ENCODE measurements at places on chromosomes 6 and 20.
A peak's percentile ranks its signal among the peaks of the same experiment; 100 is the strongest.

- DNase-seq, result no peak
Observed at GRCh38 chr20:63486300-63486855, 12.5 kb downstream of the EEF1A2 start.

GRCh38 chr6:63787021-63787420 lies 151.4 kb downstream of the PHF3 start:
- DNase-seq, result peak; percentile 4

DNA sequence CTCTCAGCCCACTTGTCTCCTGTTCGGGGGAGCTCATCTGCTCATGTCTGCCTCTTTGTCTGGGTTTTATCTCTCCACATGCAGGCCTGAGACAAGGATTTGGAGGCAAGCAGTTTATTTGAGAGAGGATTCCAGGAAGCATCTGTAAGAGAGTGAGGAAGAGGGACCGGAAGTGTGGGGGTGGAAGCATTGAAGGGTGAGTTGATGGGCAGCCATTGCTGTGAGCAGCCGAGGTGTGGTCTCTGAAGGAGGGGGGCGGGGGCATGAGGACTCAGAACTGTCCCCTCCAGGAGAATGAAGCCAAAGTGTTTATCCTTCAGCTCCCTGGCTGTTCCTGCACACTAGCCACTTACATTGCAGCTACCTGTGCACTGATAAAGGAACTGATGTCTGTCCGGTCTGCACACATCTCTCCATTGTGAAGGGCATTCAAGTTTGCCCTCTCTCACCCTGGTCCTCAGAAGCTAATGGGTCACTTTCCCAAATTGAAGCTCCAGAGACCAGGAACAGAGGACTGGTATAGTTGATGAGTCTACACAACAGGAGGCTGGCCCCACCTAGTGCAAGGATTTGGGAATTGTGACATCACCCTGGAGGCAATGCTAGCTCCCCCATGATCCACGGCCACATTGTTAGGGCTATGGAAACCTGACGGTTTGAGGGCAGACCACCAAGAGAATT lies 100.5 kb upstream of the FOXA2 start:
- DNase-seq, result peak; percentile 2

DNA sequence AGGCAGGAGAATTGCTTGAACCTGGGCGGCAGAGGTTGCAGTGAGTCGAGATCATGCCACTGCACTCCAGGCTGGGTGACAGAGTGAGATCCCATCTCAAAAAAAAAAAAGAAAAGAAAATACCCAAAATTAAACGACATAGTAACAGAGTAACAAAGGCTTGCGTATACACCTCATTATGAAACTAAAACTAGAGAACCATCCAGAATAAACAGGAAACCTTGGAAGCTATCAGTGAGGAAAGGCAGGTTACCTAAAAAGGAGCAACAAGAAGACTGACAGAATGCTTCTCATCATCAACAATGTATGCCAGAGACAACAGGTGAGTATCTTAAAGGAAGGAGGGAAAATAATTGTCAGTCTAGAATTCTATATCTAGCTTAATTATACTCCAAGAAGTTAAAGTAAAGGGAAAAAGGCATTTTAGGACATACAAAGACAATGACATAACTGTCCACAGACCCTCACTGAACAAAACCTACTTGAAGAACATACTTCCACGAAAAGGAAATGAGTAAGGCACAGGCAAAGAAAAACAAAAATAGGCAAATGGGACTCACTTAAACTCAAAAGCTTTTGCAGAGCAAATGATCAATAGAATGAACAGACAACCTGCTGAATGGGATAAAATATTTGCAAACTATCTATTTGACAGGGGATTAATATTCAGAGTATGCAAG lies 64.1 kb upstream of the NT5E start:
- no peak for DNase-seq

- DNase-seq, result no peak
Observed at GRCh38 chr6:11423072-11423471, 114.5 kb upstream of the TMEM170B start.

DNA sequence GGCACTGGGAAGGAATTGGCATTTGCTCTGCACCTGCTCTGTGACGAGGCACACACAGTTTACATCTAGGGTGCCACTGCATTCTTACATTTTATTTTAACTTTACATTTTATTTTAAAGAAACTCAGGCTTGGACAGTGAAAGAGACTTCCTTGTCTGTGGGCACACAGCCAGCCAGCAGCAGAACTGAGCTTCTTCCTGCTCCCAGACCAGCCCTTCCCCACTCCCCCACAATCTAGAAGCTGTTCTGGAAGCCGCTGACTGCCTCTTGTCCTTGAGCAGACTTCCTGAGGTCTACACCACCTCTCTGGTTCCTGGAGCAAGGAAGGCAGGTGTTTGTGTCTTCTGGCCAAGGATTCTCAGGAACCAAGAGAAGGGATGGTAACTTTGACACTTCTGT lies 27.9 kb upstream of the CD93 start:
- DNase-seq, result no peak

GRCh38 chr6:146041282-146041681 lies 12.4 kb downstream of the GRM1 start:
- peak; percentile 1 for DNase-seq

GRCh38 chr6:148307405-148307804 lies 35.2 kb upstream of the SASH1 start:
- no peak for DNase-seq

DNA sequence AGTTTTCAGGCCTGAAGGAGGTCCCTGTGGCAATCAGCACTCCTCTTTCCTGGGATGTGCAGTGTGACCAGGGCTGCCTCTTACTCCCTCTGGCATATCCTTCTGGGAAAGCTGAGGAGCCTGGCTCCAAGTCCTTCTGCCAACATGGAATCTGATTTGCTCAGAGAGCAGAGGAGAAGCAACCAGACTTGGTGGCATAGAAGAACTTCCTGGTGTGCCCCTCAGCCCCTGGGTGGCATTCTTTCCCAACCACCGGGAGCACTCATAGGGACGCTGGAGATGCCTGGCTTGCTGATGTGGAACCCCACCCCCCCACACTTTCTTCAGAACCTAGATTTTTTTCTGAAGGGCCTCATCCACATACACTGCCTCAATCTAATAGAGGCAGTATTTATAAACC lies 107.6 kb upstream of the TRAF3IP2 start:
- no peak for DNase-seq

DNA sequence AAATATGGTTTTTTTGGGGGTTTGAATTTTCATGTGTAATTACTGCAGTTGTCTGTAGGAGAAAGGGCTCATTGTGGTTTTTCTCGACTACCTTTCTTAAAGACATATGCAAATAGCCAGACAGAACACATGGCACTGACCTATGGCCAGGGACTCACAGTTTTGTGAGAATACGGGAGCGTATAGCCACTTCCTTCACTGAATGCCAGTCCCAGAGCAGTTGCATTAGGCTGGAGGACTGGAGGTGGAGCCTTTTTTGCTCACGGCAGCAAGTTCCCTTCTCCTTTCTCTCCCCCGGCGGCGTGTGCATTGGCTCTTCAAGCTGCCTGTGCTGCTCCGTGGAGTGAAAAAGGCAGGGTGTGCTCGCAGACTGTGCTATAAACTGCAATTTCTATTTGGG lies 114.9 kb downstream of the AKAP7 start:
- no peak for DNase-seq

DNA sequence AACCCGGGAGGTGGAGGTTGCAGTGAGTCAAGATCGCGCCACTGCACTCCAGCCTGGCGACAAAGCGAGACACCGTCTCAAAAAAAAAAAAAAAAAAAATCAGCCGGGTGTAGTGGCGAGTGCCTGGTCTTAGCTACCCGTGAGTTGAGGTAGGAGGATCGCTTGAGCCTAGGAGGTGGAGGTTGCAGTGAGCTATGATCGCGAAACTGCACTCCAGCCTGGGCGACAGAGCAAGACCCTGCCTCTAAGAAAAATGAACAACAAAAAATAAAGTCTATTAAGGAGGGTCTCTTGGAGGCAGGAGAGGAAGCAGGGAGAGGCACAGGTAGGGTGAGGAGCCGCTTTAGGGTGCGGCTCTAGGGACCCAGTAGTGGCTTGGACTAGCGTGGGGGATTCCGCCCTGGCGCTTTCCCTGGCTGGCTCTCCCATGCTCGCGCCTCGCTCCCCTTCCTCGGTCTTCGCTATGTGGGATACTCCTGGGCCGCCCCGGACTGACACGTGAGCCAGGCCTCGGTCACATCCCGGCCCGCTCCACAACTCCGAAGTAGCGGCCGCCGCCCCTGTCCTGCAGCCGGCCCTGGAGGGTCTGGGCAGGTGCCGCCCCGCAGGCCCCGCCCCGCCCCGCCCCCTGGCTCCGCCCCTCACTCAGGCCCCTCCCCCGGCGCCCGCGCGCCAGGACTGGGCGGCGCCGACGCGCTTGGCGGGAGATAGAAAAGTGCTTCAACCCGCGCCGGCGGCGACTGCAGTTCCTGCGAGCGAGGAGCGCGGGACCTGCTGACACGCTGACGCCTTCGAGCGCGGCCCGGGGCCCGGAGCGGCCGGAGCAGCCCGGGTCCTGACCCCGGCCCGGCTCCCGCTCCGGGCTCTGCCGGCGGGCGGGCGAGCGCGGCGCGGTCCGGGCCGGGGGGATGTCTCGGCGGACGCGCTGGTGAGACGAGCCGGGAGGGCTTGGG lies at the start of gene MYBL2:
MYBL2 (plus strand) TSS at position 739 of the 953 bp plus-strand sequence; CDS start at position 909, 170 bp downstream.
- DNase-seq, result peak; percentile 69

GRCh38 chr20:48129345-48129942 lies 344.2 kb upstream of the SULF2 start:
- DNase-seq, result no peak

- DNase-seq, result no peak
Observed at GRCh38 chr6:45591306-45591705, 213.6 kb upstream of the SUPT3H start.

GRCh38 chr6:144624246-144624645 lies 339.1 kb downstream of the UTRN start:
- DNase-seq, result no peak

- no peak for DNase-seq
Observed at GRCh38 chr6:36358226-36358915, 21.7 kb upstream of the BNIP5 start.

GRCh38 chr6:44223319-44224028 lies at the start of gene SLC29A1:
SLC29A1 (plus strand) TSS chr6:44223595; CDS start chr6:44227314, 3,719 bp downstream.
- DNase-seq, result peak; percentile 98

DNA sequence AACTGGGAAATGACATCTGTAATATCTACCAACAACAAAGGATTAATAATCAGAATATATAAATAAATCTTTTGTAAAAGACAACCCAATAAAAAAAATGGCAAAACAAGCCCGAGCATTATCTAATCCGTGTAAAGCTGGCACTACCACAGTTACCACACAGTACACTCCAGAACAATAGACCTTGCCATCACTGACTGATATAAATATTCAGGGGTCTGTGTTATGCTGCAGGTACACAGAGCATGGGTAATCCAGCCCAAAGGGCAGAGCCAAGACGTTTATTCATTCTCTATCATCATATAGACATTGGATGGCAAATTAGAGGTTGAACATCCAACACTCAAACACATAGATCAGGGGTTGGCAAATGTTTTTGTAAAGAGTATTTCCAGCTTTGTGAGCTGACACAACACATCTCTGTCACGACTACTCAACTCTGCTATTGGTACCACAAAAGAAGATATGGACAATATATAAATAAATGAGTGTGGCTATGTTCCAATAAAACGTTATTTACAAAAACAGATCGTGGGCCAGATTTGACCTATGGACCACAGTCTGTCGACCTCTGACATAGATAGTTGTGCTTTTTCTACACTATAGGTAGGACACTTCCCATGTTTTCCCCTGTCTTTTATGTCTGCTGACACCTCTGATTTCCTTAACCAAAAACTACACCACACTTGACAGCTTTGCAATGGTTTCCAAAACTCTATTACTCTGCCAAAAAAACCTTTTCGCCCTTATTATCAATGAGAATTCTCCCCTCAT lies 4.5 kb downstream of the NCOA6 start:
- no peak for DNase-seq

DNA sequence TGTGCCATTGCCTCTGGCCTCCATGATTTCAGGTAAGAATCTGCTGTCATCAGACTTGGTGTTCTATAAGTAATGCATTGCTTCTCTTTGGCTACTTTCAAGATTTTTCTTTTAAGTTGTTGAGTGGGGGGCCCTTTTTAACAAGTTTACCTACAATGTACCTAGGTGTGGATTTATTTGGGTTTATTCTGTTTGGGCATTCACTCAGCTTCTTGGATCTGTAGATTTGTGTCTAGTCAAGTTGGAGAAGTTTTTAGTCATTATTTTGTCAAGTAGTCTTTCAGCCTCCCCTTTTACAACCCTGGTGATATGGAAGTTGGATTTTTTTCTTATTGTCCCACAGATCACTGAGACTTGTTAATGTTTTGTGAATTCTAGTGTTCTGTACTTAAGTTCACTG lies 14.1 kb downstream of the ENPP5 start:
- no peak for DNase-seq

DNA sequence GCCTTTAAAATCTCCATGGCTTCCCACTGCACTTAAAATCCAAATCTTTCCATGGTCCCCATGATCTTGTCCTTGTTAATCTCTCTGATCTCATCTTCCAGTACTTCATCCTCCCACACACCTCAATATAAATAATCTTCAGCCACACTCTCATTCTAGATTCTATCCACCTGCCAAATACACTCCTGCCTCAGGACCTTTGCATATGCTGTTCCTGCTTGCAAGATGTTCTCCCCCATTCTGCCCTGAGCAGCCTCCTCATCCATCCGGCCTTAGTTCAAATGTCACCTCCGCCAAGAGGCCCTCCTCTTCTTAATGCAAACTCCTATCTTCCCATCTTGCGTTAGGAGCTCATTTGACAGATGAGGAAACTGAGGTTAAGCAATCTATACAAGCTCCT lies 77.4 kb downstream of the PREX1 start:
- no peak for DNase-seq

DNA sequence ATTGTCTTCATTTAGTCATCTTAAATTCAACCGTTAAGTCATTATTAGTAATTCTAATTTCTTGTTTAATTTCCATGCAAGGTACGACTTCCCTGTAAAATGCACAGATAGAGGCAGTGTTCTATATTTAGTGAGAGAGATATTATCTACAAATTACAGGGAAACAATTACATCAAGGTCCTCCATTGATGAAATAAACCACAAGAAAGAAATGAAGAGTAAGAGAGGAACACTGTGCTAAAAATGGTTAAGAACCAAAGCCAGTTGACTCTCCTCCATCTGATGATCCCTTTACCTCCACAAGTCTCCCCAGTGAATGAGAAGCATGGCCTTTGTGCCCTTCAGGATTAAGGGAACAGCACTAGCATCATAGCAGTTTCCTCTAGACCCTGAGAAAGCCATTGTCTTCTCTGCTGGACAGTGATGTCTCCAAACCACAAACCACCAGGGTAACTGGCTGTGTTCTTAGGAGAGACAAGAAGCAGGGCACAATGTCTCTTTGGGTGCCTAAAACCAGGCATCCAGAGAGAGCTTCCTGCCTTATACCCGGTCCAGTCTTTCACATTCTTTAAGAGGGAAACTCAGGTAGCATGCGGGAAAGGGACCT lies 38.1 kb downstream of the IRF4 start:
- no peak for DNase-seq

GRCh38 chr20:34884260-34884659 lies 7.8 kb downstream of the ACSS2 start:
- DNase-seq, result no peak

DNA sequence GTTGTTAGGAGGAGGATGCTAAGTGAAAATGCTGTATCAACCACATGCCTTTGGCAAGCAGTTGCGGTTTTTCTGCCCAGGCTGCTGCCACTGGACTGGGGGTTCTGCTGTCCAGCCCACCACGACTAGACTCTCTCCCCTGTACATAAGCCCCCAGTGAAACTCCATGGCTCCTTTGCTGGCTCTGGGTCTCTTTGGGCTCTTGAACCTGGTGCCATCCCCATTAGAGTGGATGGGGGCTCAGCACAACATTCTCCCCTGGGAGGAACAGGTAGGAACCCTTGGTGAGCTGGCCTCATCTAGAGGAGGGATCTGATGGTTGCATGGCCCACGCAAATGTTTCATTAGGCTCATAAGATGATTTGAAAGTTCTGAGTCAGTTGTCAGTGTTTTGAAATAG lies 204.8 kb upstream of the KCNG1 start:
- DNase-seq, result no peak

GRCh38 chr6:68087399-68088133 lies 547.5 kb upstream of the ADGRB3 start:
- DNase-seq, result no peak
